ENCODE measurements at places on chromosomes 5 and 9. TPM values are rescaled to one million over a fixed set of nuclear protein-coding genes. Genes with fewer than 3 reads are reported as not detected.

DNA sequence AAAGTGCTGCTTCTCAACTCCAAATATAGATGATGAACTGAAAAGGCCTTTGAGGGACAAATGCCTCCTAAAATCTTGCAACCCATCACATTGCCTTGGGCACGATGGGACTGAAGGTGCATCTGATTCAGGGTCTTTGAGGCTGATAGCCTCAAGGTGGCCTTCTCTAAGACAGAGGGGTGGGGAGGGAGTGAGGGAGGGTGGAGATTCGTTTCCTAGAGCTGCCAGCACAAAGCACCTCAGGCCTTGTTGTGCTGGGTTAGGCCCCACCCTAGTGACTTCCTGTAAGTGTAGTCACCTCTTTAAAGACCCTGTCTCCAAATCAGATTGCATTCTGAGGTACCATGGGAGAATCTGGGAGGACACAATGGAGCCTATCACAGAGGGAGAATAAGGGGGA lies 57.1 kb downstream of the BARX1 start:
- H3K4me1 ChIP-seq: peaks cover 11% of the 10 kb centered on the region
- peak; percentile 3 for DNase-seq
- H3K36me3 ChIP-seq: no peaks in the 10 kb centered on the region
- no peak overlapping the region for H3K27ac ChIP-seq
- H3K27me3 ChIP-seq: no peaks in the 10 kb centered on the region
- H3K4me3 ChIP-seq: no peak overlapping the region

DNA sequence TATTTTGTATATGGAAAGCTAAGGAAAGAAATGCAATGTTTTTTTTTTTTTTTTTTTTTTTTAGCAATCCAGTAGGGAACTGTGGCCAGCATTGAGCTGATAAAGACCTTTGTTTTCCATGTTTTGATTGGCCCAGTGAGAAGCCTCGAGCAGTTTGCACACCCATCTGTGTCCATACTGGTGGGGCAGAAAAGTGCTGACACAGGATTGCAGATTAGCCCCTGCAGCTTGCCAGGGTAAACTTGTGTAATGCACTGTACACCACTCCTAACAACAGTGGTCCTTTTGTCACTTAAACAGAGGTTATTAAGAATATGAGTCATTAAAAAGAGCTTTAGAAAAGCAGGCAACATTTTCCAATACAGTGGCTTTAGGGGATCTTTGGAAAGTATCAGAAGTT lies 132.8 kb upstream of the CDKN2B start:
- H3K27me3 ChIP-seq: no peaks in the 10 kb centered on the region
- DNase-seq: no peak
- H3K36me3 ChIP-seq: no peaks in the 10 kb centered on the region
- H3K27ac ChIP-seq: no peak overlapping the region

The SNCB gene
- polyA plus RNA-seq: 0.15 TPM

DNA sequence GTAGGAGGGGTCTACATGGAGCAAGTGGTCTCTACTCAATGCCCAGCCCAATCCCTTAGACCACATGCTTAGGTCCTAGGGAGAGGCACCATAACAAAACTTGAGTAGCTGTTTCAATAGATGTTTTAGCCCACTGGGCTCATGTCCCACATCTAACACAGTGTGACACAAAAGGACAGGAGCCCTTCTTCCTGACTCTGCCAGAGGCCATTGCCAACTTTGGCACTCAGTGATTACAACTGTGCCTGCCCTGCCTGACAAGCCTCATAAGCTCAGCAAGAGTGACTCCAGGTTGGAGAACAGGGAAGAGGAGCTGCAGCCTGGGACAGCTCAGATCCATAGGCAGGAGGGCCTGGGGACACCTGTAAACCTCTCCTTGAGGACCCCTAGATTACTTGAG lies 230.8 kb downstream of the ENC1 start:
- no peak overlapping the region for H3K27ac ChIP-seq
- H3K27me3 ChIP-seq: no peaks in the 10 kb centered on the region
- H3K4me3 ChIP-seq: no peak overlapping the region
- H3K36me3 ChIP-seq: no peaks in the 10 kb centered on the region

DNA sequence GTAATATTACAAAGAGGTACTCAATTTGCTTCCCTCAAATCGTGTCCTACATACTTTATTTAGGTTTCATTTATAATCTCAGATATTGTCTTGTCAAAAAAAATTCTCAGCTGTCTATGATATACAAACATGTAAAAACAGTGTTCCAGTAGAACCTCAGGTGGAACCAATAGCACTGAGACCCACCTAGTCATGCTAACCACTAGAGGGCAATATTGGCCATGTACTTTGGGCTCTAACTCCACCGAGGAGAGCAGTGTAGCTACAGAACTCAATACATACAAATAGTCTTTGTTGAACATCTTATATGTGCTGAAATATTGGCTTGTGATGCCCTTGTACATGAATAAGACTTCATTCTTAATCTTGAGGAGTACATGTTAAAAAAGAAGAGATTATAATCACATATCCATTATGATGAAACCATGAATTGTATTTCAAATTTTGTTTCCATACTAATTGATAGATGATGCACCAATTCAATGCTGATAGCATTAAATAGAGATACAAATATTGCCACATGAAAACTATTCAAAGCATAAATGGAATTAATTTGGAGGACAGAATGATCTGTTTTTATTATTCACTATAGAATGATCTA lies 71.2 kb upstream of the CNTLN start:
- no peaks in the 10 kb centered on the region for H3K36me3 ChIP-seq
- peak; percentile 56 for DNase-seq
- no peaks in the 10 kb centered on the region for H3K27me3 ChIP-seq
- H3K27ac ChIP-seq: no peak overlapping the region
- no peak overlapping the region for H3K4me3 ChIP-seq

GRCh38 chr9:28004900-28005299 lies 431.6 kb upstream of the C9orf72 start:
- H3K36me3 ChIP-seq: no peaks in the 10 kb centered on the region
- DNase-seq: no peak
- H3K4me3 ChIP-seq: no peak overlapping the region
- H3K4me1 ChIP-seq: no peaks in the 10 kb centered on the region

DNA sequence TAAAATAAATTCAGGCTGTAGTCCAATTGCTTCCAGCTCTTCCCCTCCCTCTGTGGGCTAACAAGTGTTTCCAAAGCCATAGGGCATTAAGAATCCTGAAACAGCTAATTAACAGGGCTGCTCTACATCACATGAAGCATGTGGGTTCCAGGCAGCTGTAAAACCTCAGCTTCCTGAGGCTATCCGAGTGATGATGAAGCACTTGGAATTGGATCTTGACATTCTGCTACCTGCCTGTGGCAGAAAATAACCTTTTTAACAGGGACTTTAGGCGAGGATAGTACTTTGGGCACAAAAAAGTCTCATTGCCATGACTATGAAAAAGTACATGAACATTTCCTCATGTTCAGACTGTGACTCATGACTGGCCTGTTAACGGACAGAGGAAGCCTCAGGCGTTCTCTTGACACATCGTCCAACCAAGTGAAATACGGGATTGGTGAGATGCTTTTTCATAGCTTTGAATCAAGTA lies 107.2 kb downstream of the PDE4D start:
- H3K4me1 ChIP-seq: peaks cover 17% of the 10 kb centered on the region
- no peaks in the 10 kb centered on the region for H3K36me3 ChIP-seq
- no peaks in the 10 kb centered on the region for H3K27me3 ChIP-seq
- DNase-seq: peak; percentile 58
- peak overlapping the region; percentile 87 for H3K27ac ChIP-seq
- 0 out of 2 replicates have a peak overlapping the region, but pooled peaks have one; percentile 12 for H3K4me3 ChIP-seq

GRCh38 chr9:119961774-119962424 lies 592.7 kb upstream of the BRINP1 start:
- H3K4me1 ChIP-seq: no peaks in the 10 kb centered on the region
- no peaks in the 10 kb centered on the region for H3K27me3 ChIP-seq
- H3K36me3 ChIP-seq: no peaks in the 10 kb centered on the region

- no peak overlapping the region for H3K27ac ChIP-seq
- DNase-seq: no peak
- H3K36me3 ChIP-seq: peaks cover 66% of the 10 kb centered on the region
- H3K4me3 ChIP-seq: no peak overlapping the region
- no peaks in the 10 kb centered on the region for H3K27me3 ChIP-seq
Observed at GRCh38 chr9:6467006-6467625, 54.1 kb downstream of the UHRF2 start.

The HK3 gene
- 0.02 TPM for polyA plus RNA-seq

The CDC42SE2 gene
- polyA plus RNA-seq: 11.4 TPM

- no peak for DNase-seq
- H3K36me3 ChIP-seq: no peaks in the 10 kb centered on the region
- no peak overlapping the region for H3K4me3 ChIP-seq
- no peak overlapping the region for H3K27ac ChIP-seq
- H3K4me1 ChIP-seq: peaks cover 29% of the 10 kb centered on the region
Observed at GRCh38 chr5:147752666-147753290, 29.8 kb downstream of the JAKMIP2 start.

The IFNA4 gene
- not detected for polyA plus RNA-seq

DNA sequence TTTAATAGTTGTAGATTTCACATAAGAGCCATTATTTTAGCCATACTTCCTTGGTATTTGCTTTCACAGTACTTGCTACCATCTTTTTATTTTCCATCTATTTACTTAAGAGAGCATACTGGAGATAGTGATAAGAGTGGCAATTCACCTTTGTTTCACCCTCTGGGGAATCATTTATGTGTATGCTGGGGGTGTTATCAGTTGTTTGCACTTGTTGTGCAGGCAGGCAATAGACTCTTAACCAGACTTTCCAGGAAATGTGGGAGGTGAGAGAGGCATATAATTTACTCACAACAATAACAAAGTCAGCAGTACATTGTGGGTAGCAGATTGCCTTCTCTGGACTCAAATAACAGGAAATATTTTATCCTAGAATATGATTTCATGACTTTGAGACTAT lies 1018.3 kb downstream of the CDH12 start:
- H3K4me1 ChIP-seq: no peaks in the 10 kb centered on the region
- H3K4me3 ChIP-seq: no peak overlapping the region
- DNase-seq: no peak

DNA sequence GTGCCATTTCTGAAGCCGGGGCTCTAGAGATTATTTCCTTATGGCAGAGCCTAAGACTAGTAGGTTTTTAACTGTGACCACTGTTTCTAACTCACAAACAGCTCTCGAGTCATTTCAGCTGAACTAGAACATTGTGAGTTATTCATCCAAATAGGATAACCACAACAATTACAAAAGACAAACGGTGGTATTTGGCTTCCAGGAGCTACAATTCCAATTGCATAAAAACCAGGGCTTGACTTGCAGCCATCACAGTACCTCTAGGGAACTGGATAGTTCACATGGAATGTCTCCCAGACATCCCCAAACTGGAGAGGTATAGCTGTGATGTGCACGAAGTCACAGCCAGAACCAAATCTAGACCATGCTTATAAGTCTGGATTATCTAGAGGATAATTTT lies 224.8 kb downstream of the FAM114A2 start:
- no peak overlapping the region for H3K4me3 ChIP-seq
- no peaks in the 10 kb centered on the region for H3K27me3 ChIP-seq
- peaks cover 20% of the 10 kb centered on the region for H3K4me1 ChIP-seq
- H3K27ac ChIP-seq: no peak overlapping the region
- H3K36me3 ChIP-seq: no peaks in the 10 kb centered on the region

The TMEM174 gene
- not detected for polyA plus RNA-seq

DNA sequence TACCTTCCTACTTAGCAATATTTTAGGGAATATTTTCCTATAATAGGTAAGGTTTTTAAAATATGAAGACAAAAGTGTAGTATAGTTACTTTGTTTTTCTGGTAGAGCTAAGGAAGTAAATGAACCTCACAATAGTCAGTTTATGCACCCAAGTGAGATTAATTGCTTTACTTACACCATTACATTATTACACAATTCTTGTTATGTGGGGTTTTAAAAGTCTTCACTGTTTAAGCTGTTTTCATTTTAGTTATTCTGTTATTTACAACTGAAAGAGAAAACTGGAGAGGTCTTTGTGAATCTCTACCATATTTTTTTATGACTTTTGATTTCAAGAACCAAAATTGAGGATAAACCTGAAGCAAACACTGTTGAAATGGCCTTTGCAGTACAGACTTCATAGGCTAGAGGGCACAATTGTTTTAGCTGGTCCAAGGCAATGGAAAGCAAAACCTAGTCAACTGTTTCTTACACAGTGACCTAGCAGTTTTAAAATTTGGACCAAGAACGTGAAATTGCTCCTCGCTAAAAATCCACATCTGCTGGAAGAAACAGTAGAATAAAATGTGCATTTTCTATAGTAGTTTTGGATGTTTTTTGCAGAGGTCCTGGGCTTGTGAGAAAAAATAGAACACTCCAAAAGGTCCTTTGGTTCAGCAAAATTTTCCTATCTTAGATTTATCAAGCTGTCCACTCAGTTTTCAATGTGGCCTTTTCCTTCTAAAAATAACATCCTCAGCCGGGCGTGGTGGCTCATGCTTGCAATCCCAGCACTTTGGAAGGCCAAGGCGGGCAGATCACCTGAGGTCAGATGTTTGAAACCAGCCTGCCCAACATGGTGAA lies 66.4 kb upstream of the FER start:
- peak; percentile 62 for DNase-seq
- H3K27me3 ChIP-seq: no peaks in the 10 kb centered on the region
- no peak overlapping the region for H3K4me3 ChIP-seq
- H3K27ac ChIP-seq: no peak overlapping the region
- H3K4me1 ChIP-seq: peaks cover 4% of the 10 kb centered on the region
- no peaks in the 10 kb centered on the region for H3K36me3 ChIP-seq

The NEK6 gene
- polyA plus RNA-seq: 96.1 TPM

DNA sequence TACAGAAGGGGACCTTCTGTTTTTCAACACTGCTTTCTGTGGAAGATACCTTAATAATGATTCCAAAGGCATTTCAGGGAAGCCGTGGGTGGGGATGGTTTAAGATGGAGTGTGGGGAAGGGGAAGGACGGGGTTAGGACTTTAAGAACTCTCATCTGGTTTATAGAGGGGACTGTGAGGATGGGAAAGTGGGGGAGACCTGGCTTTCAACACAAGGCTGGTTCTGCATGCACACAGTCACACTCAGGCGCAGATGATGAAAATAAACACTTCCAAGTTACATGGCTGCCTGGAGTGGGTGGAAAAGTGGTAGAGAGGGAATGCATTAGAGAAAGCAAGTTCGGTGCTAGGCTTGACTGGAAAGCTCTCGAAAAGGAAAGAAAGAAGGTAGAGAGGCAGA lies 4.9 kb downstream of the MSANTD3 start:
- peaks cover 9% of the 10 kb centered on the region for H3K4me1 ChIP-seq
- no peak for DNase-seq
- H3K27ac ChIP-seq: no peak overlapping the region
- no peaks in the 10 kb centered on the region for H3K27me3 ChIP-seq
- H3K36me3 ChIP-seq: peaks cover 10% of the 10 kb centered on the region

GRCh38 chr9:16248822-16249221 lies 621.6 kb downstream of the BNC2 start:
- H3K4me1 ChIP-seq: peaks cover 13% of the 10 kb centered on the region
- no peak overlapping the region for H3K4me3 ChIP-seq
- no peaks in the 10 kb centered on the region for H3K36me3 ChIP-seq
- no peak for DNase-seq
- H3K27ac ChIP-seq: no peak overlapping the region
- H3K27me3 ChIP-seq: no peaks in the 10 kb centered on the region

- DNase-seq: no peak
- H3K27me3 ChIP-seq: no peaks in the 10 kb centered on the region
- H3K27ac ChIP-seq: peak overlapping the region; percentile 96
Observed at GRCh38 chr9:3863686-3864085, 337.9 kb upstream of the RFX3 start.

The PRDM9 gene
- polyA plus RNA-seq: not detected

- H3K36me3 ChIP-seq: peaks cover 24% of the 10 kb centered on the region
- no peaks in the 10 kb centered on the region for H3K27me3 ChIP-seq
- DNase-seq: no peak
- 0 out of 2 replicates have a peak, but pooled peaks cover 3% of the 10 kb centered on the region for H3K4me1 ChIP-seq
- H3K27ac ChIP-seq: no peak overlapping the region
Observed at GRCh38 chr5:109756543-109757185, 66.9 kb downstream of the MAN2A1 start.

The CDH9 gene
- not detected for polyA plus RNA-seq

The SPZ1 gene
- not detected for polyA plus RNA-seq

- no peak overlapping the region for H3K27ac ChIP-seq
- H3K36me3 ChIP-seq: no peaks in the 10 kb centered on the region
- no peaks in the 10 kb centered on the region for H3K27me3 ChIP-seq
- no peak overlapping the region for H3K4me3 ChIP-seq
Observed at GRCh38 chr9:23322392-23322791, 503.6 kb downstream of the ELAVL2 start.

Data from SK-N-SH (cell line).